ENCODE measurements at places on chromosomes 3 and 15. TPM values are rescaled to one million over a fixed set of nuclear protein-coding genes. Genes with fewer than 3 reads are reported as not detected.

GRCh38 chr3:133799794-133800585 is 5.6 kb upstream of the SRPRB start:
- H3K27ac ChIP-seq = no peak overlapping the region
- H3K4me3 ChIP-seq = no peak overlapping the region
- H3K4me1 ChIP-seq = peaks cover 2% of the 10 kb centered on the region
- H3K36me3 ChIP-seq = no peaks in the 10 kb centered on the region
- H3K27me3 ChIP-seq = peaks cover 24% of the 10 kb centered on the region

- H3K4me1 ChIP-seq = peaks cover 44% of the 10 kb centered on the region
- H3K27ac ChIP-seq = no peak overlapping the region
- no peak for DNase-seq
- H3K4me3 ChIP-seq = no peak overlapping the region
Measured at GRCh38 chr3:23856286-23856685, 50.5 kb downstream of the UBE2E1 start.

DNA sequence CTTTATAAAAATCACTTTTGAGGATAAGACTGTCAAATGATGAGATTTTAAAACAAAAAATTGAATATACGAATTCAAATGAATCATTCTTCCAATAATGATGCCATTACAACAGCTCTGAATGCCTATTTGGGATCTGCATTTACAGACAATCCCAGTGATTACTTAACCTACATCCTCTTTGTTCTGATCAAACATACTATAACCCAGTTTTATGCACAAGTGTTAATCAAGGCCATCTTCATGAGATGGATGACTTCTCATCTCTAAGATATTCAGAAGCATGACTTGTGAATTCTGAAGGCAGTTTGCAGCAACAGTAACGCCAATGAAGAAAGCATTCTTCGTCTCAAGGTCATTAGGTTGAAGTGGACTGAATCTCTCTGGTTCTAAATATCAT is 90.3 kb upstream of the MEX3B start:
- H3K27ac ChIP-seq = no peak overlapping the region
- no peaks in the 10 kb centered on the region for H3K27me3 ChIP-seq
- peaks cover 3% of the 10 kb centered on the region for H3K4me1 ChIP-seq
- H3K4me3 ChIP-seq = no peak overlapping the region
- peaks cover 62% of the 10 kb centered on the region for H3K36me3 ChIP-seq

- H3K4me3 ChIP-seq = no peak overlapping the region
- H3K36me3 ChIP-seq = no peaks in the 10 kb centered on the region
- H3K27ac ChIP-seq = no peak overlapping the region
- H3K27me3 ChIP-seq = peaks cover 5% of the 10 kb centered on the region
- peaks cover 2% of the 10 kb centered on the region for H3K4me1 ChIP-seq
Measured at GRCh38 chr15:32642667-32643435, 1.3 kb downstream of the SCG5 start.

Gene CPNE9
- total RNA-seq = 0.20 TPM
